ENCODE measurements at places on chromosomes 16 and 17. TPM values are rescaled to one million over a fixed set of nuclear protein-coding genes. Genes with fewer than 3 reads are reported as not detected.

DNA sequence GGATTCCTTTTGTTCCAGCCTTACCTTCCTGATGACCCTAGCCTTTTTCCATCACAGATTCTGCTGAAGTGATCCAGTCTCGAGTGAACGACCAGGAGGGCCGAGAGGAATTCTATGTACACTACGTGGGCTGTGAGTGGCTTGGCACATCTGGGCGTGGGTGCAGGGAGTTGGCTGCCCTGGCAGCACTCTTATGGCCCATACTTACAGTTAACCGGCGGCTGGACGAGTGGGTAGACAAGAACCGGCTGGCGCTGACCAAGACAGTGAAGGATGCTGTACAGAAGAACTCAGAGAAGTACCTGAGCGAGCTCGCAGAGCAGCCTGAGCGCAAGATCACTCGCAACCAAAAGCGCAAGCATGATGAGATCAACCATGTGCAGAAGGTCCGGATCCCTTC is 2.7 kb downstream of the KAT8 start:
- DNase-seq: no peak

DNA sequence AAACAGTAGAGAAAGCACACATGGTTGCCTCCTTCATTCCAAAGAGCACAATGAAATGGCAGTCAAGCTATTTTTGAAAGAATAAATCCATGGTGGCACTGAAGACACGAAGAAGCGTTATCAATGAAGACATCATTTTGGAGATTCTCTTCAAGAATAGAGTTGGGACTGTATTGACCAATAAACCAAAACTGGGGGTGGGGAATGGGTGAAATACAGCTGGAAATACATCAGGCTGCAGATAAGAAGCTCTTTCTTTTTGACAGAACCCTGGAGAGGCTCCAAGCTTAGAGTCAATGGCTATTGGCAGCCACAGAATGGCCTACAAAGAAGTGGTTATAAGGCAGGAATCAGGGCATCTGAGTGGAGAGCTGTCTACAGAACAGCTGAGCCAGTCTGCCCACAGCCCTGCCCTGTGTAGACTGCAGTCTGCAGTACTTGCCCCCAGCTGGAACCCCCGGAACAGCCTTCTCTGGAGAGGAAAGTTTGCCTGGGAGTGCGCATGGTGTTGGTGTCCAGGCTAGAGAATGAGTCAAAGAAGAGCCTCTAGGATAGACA is 100.4 kb downstream of the STX8 start:
- no peak for DNase-seq

- DNase-seq: peak; percentile 21
These were observed 1.7 kb downstream of the ACADVL start for GRCh38 chr17:7221278-7222092.

GRCh38 chr17:47811709-47812108 is 9.9 kb downstream of the OSBPL7 start:
- DNase-seq: no peak

DNA sequence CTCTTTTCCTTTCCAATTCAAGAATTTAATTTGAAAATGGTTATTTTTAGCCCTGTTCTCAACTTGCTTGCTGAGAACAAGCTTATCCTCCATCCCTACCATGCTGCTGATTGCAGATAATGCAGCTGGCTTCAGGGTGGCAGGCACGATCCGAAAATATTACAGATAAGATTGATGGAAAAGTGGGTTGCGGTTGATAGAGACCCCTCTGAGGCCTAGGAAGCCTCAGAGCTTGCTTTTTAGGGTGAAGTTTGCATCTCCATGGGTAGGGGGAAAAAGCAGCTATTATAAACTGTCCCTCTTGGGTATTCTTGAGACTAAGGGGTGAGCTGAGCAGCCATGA is 116.5 kb upstream of the GOT2 start:
- DNase-seq: no peak

DNA sequence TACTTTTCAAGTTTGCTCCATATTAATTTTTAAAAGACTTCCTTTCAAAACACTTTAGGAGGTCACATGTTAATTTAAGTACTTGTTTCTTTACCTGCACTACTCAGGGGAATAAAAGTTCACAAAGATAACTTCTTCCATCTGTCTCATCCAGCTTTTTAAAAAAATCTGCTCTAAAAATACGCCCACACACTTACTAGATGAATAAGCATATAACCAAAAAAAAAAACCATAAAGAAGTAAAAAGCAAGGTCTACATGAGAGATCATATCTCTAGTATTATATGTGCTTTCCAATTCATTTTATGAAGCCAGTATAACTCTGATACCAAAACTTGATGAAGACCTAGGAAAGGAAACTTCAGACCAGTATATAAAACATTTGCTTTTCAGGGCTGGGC is 17.2 kb downstream of the SKAP1 start:
- no peak for DNase-seq

- no peak for DNase-seq
These were observed 206.4 kb upstream of the ZKSCAN2 start for GRCh38 chr16:25464058-25464457.

GRCh38 chr17:55664287-55664686 is 58.4 kb downstream of the TMEM100 start:
- no peak for DNase-seq

GRCh38 chr17:40363111-40363827 is 1.3 kb downstream of the GJD3 start:
- peak; percentile 58 for DNase-seq

DNA sequence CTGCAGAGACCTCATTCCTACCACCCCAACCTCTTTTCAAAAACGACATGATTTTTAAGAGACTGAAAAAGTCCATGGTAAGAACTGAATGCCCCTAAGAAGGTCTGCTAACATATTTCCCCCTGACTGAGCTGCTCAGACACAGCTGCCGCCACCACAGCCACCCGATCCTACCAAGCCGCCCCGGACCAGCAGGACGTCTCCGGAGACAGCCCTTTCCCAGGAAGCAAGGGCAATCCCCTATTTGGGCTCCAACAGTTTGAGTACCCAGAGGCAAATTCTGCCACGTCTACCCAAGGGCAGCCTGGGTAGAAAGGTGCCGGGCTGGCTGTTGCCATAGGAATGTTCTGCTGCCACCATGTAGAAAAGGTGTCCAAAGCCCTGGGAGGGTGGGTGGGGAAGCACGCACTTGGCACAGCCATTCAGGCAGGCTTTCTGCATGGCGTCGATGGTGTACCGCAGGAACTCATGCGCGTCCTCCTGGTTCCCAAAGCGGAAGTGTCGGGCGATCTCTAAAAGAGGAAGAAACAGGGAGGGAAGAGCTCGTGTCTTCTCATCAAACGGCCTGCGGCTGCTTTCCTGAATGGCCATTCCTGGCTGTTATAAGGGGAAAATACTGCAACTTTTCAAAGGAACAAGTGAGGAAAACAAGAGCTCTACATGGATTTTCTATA is 13.6 kb downstream of the USP36 start:
- no peak for DNase-seq

DNA sequence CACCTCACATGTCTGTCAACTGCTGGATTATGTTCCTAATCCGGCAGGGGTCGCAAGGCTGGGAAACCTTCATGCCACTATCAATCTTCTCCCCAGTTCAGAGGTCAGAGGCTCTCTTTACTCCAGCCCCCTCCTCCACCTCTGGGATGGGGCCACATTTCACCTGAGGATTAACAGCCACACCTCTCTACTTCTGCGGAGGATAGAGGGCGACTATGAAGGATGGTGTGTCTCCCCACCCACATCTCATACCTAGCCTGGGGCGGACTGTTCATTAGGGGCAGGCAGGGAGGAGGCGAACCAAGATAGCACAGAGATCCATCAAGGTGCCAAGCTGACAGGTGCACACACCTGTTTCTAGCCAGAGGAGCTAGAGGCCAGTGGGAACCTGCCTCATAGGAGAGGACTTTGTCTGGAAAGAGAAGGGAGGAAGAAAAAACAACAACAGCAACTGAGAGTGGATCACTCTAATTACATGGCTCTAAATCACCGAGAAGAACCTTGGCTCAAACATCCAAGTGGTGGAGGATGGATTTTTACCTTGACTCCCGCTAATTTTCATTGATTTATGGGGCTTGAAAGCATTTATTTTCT is 41.9 kb upstream of the SKAP1 start:
- DNase-seq: no peak

GRCh38 chr17:60163108-60163784 is 13.5 kb downstream of the CA4 start:
- no peak for DNase-seq

DNA sequence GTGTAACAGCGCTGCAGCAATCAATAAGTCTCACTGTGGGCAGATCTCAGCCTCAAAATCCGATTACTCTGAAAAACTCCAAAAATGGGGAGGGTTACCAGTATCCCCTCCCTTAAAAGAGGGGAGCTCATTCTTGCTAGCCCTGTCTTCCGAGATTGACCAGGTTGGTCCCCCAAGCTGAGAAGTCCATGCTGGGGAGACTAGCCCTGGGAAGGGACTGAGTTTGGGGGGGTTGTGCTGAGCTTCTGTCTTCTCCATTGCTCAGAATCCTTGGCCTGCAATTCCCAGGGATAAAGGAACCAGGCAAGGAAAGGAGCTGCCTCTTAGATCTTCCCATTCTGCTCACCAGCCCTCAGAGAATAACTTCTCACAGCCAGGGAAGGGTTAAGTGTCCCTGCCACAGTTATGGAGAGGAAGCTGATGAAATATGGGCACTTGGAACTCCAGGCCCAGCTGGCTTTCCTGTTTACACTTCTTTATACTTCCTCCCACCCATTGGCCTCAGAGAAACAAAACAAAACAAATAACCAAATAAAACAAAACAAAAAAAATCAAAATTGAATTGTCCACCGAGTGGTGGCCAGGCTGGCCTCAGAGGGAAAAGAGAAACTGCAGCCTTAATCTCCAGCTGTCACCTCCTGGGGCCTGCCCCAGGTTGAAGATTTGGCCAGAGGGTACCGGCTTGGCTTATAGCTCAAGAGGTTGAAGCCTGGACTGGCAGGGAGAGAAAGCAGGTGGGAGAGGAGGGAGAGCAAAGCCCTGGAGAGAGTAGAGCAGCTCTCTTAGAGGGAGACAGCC is 2.6 kb downstream of the HOXB3 start:
- no peak for DNase-seq

GRCh38 chr17:360092-360750 is 7.6 kb upstream of the RPH3AL start:
- DNase-seq: no peak

GRCh38 chr16:62041401-62041800 is 5.2 kb upstream of the CDH8 start:
- no peak for DNase-seq

- no peak for DNase-seq
These were observed 294.1 kb downstream of the BCAS3 start for GRCh38 chr17:60971515-60972369.

DNA sequence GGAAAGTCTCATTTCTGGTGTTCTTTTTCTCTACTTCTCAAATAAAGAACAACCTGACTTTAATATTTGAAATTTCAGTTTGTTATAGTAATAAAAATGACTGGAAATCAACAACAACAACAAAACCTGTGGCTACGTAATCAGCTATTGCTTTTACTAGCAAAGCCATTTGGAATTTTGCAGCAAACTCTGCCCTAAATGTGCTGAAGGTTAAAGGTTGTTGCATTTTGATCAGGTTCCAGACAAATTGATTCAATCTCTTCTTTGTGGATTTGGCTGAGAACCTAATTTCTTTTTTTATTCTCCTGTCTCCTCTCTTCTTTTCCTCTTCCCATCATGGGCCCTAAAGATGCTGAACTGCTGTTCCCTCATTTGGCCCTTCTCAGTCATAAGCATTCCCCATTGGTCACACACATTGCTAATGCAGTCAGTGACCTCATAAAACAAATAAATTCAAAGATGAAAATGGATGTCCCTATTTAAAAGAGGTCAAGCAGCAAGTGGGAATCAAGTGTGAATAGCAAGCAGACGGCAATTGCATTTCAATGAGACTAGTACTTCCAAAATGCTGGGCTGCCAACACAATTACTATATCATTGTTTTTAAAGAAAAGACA is 795.1 kb upstream of the CDH8 start:
- DNase-seq: no peak

DNA sequence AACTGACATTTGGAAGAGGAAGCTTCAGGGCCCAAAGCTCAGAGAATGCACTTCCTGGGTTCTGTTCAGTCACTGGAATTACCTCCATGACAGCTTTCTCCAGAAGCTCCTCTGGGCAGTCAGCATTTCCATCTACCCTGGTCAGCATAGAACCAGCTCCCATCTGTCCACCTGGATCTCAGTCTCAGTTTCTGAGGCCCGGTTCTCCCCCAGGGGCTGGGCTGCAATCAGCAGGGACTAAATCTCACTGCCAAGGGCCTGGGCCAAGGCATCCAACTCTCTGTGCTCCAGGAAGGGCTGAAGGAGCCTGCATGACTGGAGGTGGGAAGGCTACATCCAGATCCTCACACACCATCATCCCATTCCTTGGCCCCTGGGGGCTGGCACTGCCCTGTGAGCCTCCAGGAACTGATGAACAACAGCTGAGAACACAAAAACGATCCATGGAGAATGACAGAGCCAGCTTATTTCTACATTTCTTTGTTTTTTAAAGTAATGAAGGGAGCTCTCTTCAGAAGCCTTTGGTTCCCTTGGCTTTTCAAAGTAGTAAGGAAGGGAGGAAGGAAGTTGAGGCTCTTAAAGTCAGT is 66.3 kb upstream of the MRTFB start:
- no peak for DNase-seq

DNA sequence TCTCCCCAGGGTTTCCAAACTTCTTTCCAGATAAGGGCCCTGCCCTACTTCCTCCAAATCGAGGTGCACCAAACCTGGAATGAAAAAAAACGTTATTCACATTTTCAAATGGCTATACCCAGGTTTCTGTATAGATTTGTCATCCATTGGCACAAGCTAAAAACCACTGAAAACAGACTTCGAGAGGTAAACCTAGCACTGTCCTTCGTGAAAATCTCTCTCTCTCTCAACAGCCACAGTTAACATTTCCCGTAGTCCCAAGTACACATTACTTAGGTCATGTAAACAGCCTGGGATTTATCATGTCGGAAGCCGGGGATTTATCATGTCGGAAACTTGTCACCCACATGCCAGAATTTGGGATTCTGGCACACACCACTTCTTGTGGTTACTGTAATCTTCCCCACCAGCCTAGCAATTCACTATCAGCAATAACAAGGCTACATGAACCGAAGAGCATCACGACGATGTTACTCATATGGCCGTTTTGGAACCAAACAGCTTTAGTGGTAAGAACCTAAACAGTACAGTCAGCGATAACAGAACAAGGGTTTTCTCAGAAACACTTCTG is 1.2 kb downstream of the DDX5 start:
- no peak for DNase-seq

- no peak for DNase-seq
These were observed 39.8 kb downstream of the ARL4D start for GRCh38 chr17:43438626-43439025.

GRCh38 chr16:3144321-3144983 is 9.6 kb downstream of the ZNF213 start:
- DNase-seq: no peak

Gene RNU2-1
- 5,669 TPM for total RNA-seq

Gene SLC38A8
- total RNA-seq: not detected

Gene KRT17
- total RNA-seq: not detected

Gene TPSAB1
- total RNA-seq: 2.1 TPM

Gene CIITA
- total RNA-seq: 9.9 TPM

Gene KCNH4
- total RNA-seq: 0.21 TPM

Gene SHISA6
- 0.62 TPM for total RNA-seq

Gene PPY
- total RNA-seq: not detected

Gene IL21R
- total RNA-seq: 0.63 TPM

Data from left cardiac atrium (tissue), 4 donors.